ENCODE measurements at places on chromosomes 16 and 17.

- no peak for DNase-seq
These were observed 9.9 kb downstream of the LGALS3BP start for GRCh38 chr17:78969865-78970264.

DNA sequence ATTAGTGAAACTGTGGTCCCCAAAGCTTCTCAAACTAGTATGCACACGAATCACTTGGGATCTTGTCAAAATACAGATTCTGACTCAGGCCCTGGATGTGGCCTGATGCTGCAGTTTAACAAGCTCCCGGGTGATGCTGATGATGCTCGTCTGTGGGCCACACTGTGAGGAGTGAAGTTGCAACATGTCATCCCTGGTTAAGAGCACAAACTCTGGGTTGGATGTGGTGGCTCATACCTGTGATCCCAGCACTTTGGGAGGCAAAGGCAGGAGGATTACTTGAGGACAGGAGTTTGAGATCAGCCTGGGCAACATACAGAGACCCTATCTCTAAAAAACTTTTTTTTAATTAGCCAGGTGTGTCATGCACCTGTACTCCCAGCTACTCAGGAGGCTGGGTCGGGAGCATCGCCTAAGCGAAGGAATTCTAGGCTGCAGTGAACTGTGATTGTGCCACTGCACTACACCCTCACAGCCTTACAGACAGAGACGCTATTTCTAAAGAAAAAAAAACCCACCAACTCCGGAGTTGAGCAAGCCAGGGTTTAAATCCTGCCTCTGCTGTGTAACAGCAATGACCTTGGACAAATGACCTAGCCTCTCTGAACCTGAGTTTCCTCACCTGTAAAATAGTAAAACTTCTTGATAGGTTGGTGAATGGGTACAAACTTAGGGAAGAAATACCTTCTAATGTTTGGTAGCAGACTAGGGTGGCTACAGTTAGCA, 24.4 kb upstream of the ABAT start:
- no peak for DNase-seq

DNA sequence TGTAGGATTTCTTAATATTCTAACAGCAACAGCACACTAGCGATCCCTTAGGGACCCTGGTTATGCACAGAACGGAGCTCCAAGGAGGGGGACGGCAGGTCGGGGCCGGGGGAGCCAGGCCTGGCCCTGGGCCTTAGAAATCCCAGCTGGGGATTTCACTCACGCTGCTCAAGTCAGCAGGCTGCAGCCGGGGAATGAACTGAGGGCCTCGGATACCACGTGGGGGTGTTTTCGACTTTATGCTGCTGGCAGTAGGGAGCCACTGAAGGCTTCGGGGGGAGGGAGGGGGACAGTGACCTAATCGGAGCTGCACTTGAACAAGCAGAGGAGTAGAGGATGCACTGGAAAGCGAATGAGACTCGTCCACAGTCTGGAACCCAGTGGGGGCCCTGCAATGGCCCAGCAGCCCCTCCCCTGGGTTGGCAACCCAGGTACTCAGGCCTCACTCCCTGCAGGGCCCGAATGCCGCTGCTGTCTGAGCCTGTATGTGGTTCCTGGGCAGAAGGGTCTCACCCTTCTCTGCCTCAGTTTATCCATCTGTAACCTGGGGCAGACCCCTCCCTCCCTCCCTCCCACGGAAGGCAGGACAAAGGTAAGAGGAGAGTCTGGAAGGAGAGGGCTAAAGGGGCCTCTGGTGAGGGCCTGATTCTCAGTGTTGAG, 53.7 kb downstream of the RPH3AL start:
- DNase-seq: no peak

GRCh38 chr16:6684076-6684673, 648.5 kb upstream of the RBFOX1 start:
- DNase-seq: no peak

DNA sequence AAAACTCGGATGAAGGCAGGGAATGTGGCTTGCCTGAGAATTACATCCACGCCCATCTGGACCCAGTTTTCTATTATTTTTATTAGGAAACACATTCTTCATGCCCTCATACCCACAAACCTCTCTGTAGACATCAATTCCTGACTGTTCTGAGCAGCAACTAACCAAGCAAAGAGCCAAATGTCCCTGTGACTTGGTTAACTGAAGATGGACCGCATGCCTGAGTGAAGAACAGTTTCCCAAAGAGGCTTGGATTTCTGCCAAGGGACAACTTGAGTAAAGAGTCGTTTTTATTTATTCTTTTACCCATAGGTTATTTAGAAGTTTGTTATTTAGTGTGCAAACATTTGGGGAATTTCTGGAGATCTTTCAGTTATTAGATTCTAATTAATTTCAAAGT, 259.8 kb downstream of the GRIN2A start:
- no peak for DNase-seq

DNA sequence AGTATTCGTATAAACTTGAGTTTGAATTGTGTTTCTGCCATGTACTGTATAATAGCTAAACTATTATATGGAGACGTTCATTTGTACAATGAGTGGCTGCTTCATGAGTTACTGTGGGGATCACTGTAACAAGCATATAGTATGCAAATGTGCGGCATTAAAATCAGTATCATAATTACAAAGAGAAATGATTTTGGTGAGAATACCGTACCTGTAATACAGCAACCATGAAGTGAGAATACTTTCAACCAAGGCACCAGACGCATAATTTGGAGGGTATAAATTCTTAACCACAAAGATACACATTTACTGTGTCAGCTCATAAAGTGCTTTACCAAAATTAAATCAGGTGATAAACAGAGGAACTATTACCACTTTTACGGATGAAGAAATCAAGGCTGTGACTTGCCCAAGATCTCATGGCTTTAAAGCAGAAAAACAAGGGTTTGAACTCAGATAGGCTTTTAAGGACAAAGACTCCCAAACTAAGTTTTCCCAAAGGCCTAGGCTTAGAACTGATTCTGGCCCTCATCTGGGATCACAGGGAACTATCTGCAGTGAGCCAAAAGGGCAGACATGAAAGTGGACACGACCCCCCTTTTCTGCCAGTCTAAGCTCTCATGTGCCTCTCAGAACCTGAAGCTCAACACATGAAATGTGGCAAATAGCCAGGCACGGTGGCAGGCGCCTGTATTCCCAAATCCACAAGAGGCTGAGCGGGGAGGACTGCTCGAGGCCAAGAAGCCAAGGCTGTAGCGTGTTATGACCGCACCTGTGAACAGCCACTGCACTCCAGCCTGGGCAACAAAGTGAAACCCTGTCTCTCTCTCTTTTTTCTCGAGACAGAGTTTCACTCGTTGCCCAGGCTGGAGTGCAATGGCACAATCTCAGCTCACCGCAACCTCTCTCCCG, 6.4 kb downstream of the RPS15A start:
- no peak for DNase-seq

DNA sequence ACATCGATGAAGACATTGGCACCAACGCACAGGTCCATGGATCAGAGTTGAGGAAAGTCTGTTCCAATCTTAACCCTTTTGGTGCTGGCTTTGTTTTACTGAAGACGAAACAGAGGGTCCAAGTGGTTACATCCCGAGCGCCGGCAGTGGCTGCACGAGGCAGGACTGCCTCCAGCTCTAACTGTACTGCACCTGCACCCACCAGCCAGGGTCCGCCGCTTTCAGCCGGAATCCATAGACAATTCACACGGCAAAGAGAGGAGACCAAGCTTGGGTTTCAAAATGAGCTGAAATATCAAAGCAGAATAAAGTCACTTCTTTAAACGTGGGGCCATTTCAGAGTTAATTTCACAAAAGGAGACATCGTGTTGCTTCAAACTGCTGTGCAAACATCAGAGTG, 21.2 kb upstream of the ZC3H18 start:
- no peak for DNase-seq

- DNase-seq: no peak
These were observed 50.7 kb upstream of the ACSF3 start for GRCh38 chr16:89042711-89043551.

DNA sequence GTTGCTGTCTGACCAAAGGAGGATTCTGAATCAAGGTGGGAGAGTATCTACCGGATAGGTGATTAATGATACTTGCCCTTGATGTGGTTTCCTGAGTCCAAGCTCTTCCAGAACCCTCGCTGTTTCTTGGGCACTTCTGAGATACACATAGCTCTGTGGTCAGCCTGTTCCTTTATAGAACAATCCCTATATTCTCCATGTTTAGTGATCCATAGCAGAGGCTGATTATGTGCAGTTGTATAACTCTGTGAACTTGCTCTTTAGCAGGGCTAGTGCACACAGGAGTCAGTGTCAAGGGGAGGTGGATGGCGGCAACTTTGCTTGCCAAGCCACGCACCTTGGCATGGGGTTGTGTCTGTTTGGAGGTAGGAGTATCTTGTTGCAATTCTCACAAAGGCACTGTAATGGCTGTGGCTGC, 36.1 kb downstream of the ARL4D start:
- no peak for DNase-seq

Data from stimulated activated CD8-positive, alpha-beta memory T cell treated with anti-CD3 and anti-CD28 coated beads, Interleukin-2, amount 100 ng/mL, for 1 hour (primary cell).